Stimulated activated CD8-positive, alpha-beta memory T cell treated with anti-CD3 and anti-CD28 coated beads, Interleukin-4, amount 100 ng/mL, for 4 hours (primary cell): ENCODE measurements at places on chromosomes 3 and 15.

GRCh38 chr15:85745525-85746150, 49.1 kb downstream of the KLHL25 start:
- no peak for DNase-seq

DNA sequence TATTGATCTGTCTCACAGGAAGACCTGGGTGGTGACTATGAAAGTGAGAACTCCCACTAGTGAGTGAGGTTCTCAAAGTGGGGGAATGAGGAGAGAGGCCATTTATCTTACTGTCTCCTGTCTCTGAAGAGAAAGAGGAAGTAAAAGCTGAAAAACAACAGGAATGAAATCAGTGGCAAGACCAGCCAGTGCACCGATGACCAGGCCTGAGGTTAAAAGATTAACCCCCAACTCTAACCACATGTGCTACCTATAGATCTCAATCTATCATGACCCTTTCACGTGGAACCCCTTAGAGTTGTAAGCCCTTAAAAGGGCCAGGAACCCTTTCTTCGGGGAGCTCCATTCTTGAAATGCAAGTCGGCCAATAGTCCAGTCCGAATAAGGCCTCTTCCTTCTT, 239.3 kb upstream of the CNTN6 start:
- DNase-seq: no peak

DNA sequence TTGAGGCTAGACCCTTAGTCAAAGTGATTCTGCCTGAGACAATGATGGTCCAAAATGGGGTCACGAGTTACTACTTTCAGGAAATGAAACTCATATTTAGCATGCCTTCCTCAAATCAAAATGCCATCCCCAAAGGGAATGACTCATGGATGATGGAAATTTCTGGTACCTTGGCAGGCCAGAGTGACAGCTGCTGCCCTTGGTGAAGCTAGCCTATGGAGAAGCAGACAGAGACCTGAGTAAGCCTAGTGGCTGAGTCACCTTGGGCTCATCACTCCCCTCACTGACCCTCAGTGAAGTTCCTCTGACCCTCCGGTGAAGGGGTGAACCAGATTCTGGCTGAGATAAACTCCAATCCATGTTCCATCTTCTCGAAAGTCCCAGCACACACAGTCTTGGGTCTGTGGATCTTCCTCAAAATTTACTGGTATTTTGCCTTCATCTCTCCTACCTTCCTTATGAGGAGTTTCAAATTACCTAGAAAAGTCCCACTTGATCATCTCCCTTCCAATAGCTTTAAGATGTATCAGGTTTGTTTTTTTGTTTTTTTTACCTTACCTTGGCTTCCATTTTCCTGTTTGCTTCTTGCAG, 54.5 kb upstream of the ABHD17C start:
- no peak for DNase-seq

DNA sequence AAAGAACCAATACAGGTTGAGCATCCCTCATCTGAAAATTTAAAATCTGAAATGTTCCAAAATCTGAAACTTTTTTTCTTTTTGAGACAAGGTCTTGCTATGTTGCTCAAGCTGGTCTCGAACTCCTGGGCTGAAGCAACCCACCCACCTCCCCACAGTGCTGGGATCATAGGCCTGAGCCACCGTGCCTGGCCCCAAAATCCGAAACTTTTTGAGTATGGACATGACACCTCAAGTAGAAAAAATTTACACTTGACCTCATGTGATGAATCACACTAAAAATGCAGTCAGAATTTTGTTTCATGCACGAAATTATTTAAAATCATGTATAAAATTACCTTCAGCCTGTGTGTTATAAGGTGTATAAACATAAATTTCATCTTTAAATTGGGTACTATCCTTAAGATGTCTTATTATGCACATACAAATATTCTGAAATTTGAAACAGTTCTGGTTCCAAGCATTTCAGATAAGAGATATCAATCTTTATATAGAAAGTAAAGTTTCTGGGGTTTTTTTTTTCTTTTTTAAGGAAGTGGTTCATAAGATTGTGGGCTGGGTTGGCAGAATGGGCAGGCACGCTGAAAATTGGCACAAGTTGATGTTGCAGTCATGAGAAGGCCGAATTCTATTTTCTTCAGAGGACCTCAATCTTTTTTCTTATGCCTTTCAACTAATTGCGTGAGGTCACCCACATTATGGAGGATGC, 72.5 kb downstream of the SPRED1 start:
- no peak for DNase-seq

DNA sequence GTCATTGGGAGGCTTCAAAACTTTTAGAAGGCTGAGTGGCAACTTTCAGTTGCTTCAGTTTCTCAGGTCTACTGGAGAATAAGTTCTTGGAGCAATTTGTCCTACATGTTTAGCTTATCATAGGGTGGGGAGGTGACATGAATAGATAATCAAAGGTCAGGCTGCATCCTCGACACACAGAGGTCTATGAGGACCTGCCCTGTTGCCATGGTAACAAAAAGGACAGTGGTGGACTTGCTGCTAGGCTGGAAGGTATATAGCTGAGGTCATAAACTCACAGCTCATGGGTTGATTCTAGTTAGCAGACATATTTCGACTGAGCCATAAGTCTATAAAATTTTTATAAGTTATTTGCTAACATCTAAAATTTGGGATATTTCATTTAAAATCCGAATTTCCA, 267.0 kb downstream of the THRB start:
- DNase-seq: no peak

DNA sequence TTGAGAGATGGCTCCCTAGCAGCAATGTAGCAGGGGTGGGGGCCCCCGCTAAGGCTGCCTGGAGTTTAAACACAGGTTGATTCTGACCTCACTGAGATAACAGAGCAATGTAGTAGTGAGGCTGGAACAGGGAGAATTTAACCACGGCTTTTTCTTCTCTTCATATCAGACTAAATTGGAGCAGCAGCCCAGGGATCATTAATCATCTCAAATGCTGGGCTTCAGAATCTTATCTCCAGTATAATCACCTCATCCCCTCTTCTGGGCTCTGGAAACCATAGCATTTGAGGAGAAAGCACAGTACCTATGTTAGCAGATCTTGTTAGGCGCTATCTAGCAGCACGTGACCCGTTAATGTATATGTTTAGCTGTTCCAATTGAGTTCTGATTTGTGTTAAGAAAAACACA, 25.4 kb upstream of the DET1 start:
- DNase-seq: no peak
